Mesangial cell (primary cell): ENCODE measurements at places on chromosomes 7 and 10. TPM values are rescaled to one million over a fixed set of nuclear protein-coding genes. Genes with fewer than 3 reads are reported as not detected.

ABCC2 gene
- 0.38 and 0.81 TPM in 2 replicates for total RNA-seq

ANK3 gene
- total RNA-seq, result 6.5 and 14.2 TPM in 2 replicates

AMZ1 gene
- total RNA-seq, result 1.3 and 2.7 TPM in 2 replicates

DRGX gene
- not detected in 2 replicates for total RNA-seq

PAPSS2 gene
- 13.7 and 33.9 TPM in 2 replicates for total RNA-seq

CLRN3 gene
- total RNA-seq, result not detected in 2 replicates

FBXO24 gene
- 0.33 and 0.89 TPM in 2 replicates for total RNA-seq

TRIM50 gene
- total RNA-seq, result not detected in 2 replicates

NUTM2D gene
- 0.81 and 7.0 TPM in 2 replicates for total RNA-seq
